A549 treated with ZK216348 at 1 μM for 4 hours (cell line): ENCODE measurements at places on chromosomes 2 and 18. TPM values are rescaled to one million over a fixed set of nuclear protein-coding genes. Genes with fewer than 3 reads are reported as not detected.

FEZ2 gene
- total RNA-seq = 36.7 to 82.9 TPM (median 45.7 TPM) in 5 replicates

FSHR gene
- total RNA-seq = not detected in 5 replicates

DOK6 gene
- total RNA-seq = not detected in 5 replicates

PAIP2B gene
- 0.16 to 0.36 TPM (median 0.34 TPM) in 5 replicates for total RNA-seq

FEV gene
- total RNA-seq = not detected in 5 replicates

CPO gene
- total RNA-seq = 0.13 TPM in 1 of 5 replicates, not detected in the others

HOXD12 gene
- not detected in 5 replicates for total RNA-seq

GALR1 gene
- not detected in 5 replicates for total RNA-seq

MC2R gene
- total RNA-seq = not detected in 5 replicates

IL36RN gene
- 0.06 to 0.13 TPM in 2 of 5 replicates, not detected in the others for total RNA-seq

SUMO1 gene
- total RNA-seq = 114 to 256 TPM (median 137 TPM) in 5 replicates

BBS5 gene
- total RNA-seq = 4.2 to 6.2 TPM (median 6.0 TPM) in 5 replicates

HJURP gene
- total RNA-seq = 68.3 to 93.0 TPM (median 68.9 TPM) in 5 replicates

PPP4R3B gene
- total RNA-seq = 18.2 to 36.8 TPM (median 31.0 TPM) in 5 replicates

AFG3L2 gene
- total RNA-seq = 35.4 to 53.6 TPM (median 36.9 TPM) in 5 replicates

MRO gene
- 0.13 to 0.26 TPM (median 0.23 TPM) in 5 replicates for total RNA-seq

DNER gene
- total RNA-seq = 7.1 to 12.4 TPM (median 9.0 TPM) in 5 replicates

ABCG5 gene
- not detected in 5 replicates for total RNA-seq

PLGLB2 gene
- total RNA-seq = 0.36 to 0.42 TPM in 2 of 5 replicates, not detected in the others

FRZB gene
- 0.06 to 0.08 TPM (median 0.06 TPM) in 4 of 5 replicates, not detected in the other for total RNA-seq

LOXHD1 gene
- total RNA-seq = not detected in 5 replicates

MGAT4A gene
- 1.3 to 2.3 TPM (median 2.0 TPM) in 5 replicates for total RNA-seq

NPHP1 gene
- total RNA-seq = 5.4 to 11.7 TPM (median 8.1 TPM) in 5 replicates

NIF3L1 gene
- total RNA-seq = 37.1 to 45.2 TPM (median 41.6 TPM) in 5 replicates

CPLX4 gene
- not detected in 5 replicates for total RNA-seq
